ENCODE measurements at places on chromosomes 3 and 15. TPM values are rescaled to one million over a fixed set of nuclear protein-coding genes. Genes with fewer than 3 reads are reported as not detected.

DNA sequence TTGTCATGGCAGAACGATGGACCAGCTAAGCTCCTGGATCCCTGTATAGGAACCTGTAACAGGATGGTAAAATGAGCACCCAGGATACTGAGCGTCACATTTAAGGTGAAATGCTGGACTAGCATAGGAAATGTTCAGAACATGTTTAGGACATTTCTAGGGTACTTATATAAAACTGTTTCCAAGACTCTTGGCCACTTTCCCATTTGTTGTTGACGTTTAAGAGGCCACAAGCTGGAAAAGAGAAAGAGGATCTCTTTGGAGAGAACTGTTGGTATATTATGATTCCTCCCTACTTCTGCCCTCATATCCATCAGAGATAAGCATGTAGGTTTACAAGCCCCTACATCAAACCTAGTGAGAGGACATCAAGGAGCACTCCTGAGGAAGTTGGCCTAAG lies 57.5 kb downstream of the SCN11A start:
- no peaks in the 10 kb centered on the region for H3K27me3 ChIP-seq
- no peak for DNase-seq
- H3K27ac ChIP-seq = no peak overlapping the region
- no peak overlapping the region for H3K4me3 ChIP-seq
- no peaks in the 10 kb centered on the region for H3K4me1 ChIP-seq
- no peaks in the 10 kb centered on the region for H3K36me3 ChIP-seq

TJP1 gene
- polyA plus RNA-seq = 21.3 TPM

- peaks cover 8% of the 10 kb centered on the region for H3K4me1 ChIP-seq
- DNase-seq = no peak
- no peaks in the 10 kb centered on the region for H3K27me3 ChIP-seq
- H3K27ac ChIP-seq = no peak overlapping the region
- H3K4me3 ChIP-seq = no peak overlapping the region
These were observed 38.7 kb downstream of the FMN1 start for GRCh38 chr15:33155691-33156420.

EXOSC7 gene
- polyA plus RNA-seq = 16.2 TPM

DNA sequence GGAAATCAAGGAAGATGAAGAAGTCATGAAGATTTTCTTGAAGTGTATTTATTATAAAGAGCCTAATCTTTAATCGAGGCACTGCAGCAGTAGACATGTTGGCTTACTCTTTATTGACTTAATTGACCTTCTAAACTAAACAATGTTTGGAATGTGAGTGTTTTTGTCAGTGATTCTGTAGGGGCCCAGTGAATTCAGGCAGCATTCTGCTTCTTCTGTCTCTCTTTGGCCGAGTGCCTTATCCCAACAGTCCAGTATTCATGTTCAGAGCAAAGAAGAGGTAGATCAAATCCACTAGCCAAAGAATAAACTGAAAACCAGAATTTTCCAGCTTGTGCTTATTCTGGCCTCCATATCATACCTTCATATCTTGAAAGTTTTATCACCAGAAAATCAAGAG lies 55.7 kb downstream of the RLBP1 start:
- H3K36me3 ChIP-seq = no peaks in the 10 kb centered on the region
- no peak for DNase-seq
- H3K27me3 ChIP-seq = no peaks in the 10 kb centered on the region
- peaks cover 48% of the 10 kb centered on the region for H3K4me1 ChIP-seq
- no peak overlapping the region for H3K4me3 ChIP-seq

GRCh38 chr15:96699871-96700401 lies 369.4 kb downstream of the NR2F2 start:
- DNase-seq = no peak
- H3K4me1 ChIP-seq = peaks cover 6% of the 10 kb centered on the region
- H3K36me3 ChIP-seq = no peaks in the 10 kb centered on the region
- no peak overlapping the region for H3K27ac ChIP-seq
- H3K4me3 ChIP-seq = no peak overlapping the region

LRRC31 gene
- 7.8 TPM for polyA plus RNA-seq

TMCO5A gene
- not detected for polyA plus RNA-seq

DNA sequence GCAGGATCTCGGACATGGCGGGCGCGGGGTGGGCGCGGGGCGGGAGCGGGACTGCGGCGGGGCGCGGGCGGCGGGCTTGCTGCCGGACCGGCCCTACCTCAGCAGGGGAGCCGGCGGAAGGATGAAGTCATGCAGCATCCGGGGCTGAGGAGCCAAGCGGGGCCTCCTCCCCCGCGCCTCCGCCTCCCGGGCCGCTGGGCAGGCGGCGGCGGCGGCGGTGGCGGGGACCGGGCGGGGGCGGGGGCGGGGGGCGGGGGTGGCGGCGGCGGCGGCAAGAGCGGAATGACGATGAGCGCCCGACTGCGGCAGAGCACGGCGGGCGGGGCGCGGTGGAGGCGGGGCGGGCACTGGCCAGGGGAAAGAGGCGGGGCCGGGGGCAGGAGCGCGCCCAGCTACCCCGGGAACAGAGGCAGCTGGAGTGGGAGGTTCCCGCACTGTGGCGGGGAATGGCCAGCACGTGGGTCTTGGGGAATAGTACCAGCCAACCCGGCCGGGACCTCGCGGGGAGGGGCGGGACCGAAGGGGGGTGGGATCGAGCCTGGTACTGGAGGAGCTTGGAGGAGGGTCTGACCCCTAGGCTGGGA lies at the start of gene CAMK2N2:
CAMK2N2 (minus strand) TSS at position 284 of the 584 bp plus-strand sequence; CDS start at position 16, 268 bp downstream.
- DNase-seq = no peak
- H3K36me3 ChIP-seq = no peaks in the 10 kb centered on the region
- H3K4me1 ChIP-seq = peaks cover 33% of the 10 kb centered on the region
- peaks cover 43% of the 10 kb centered on the region for H3K27me3 ChIP-seq
- no peak within 1 kb of the TSS for H3K4me3 ChIP-seq
- no peak within 1 kb of the TSS for H3K27ac ChIP-seq

- no peaks in the 10 kb centered on the region for H3K4me1 ChIP-seq
- H3K27me3 ChIP-seq = no peaks in the 10 kb centered on the region
- no peak overlapping the region for H3K4me3 ChIP-seq
- no peaks in the 10 kb centered on the region for H3K36me3 ChIP-seq
- no peak for DNase-seq
These were observed 14.0 kb upstream of the PIAS1 start for GRCh38 chr15:68040144-68040543.

DCLK3 gene
- 0.23 TPM for polyA plus RNA-seq

DNA sequence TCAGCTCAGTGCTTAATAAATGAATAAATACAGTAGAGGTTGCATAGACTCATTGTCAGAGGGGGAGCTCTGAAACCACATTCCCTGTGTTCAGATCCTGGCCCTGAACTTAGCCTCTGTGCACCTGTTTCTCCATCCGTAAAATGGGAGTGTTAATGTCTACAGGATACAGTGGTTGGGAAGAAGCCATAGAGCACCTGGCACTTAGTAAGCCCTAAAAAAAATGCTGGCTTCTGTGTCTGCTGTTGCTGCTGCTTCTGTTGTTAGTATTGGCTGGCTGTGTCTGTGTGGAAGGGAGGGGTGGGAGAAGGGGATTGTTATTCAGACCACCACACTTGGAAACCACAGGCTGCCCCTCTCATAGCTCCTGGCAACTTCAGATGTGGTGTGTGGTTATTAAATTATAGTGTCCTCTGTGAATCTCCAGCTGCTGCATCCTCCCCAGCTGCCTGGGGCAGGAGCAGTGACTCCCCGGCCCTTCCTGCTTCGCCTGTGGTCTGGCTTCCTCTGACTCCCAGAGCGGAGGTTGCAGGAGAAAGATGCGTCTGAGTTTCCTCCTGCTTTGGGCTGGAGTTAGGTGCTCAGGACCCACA lies 31.0 kb downstream of the FGD5 start:
- no peaks in the 10 kb centered on the region for H3K27me3 ChIP-seq
- peaks cover 5% of the 10 kb centered on the region for H3K4me1 ChIP-seq
- H3K36me3 ChIP-seq = no peaks in the 10 kb centered on the region
- no peak overlapping the region for H3K4me3 ChIP-seq
- peak overlapping the region; percentile 18 for H3K27ac ChIP-seq

TM4SF4 gene
- 5.8 TPM for polyA plus RNA-seq

DNA sequence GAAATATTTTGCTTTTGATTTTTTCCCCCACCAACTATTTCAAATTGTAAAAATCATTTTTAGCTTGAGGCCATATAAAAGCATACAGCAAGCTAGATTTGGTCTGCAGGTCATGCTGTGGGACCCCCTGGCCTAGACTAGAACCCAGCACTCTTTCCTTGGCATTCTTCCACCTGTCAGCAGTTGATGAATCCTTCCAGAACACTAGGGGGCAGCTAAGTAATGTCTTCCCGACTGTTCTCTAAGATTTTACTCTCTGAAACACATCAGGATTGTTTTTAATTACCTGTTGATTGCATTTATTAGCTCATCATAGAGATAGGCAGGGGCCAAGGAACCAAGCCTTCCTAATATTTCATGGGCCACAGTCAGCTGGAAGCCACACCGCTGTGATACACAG lies 174.5 kb downstream of the CACNA1D start:
- DNase-seq = no peak
- no peak overlapping the region for H3K27ac ChIP-seq
- H3K4me3 ChIP-seq = no peak overlapping the region
- H3K4me1 ChIP-seq = no peaks in the 10 kb centered on the region
- H3K27me3 ChIP-seq = no peaks in the 10 kb centered on the region

PLA2G4D gene
- 0.31 TPM for polyA plus RNA-seq

SLCO3A1 gene
- polyA plus RNA-seq = 2.4 TPM

- no peak overlapping the region for H3K4me3 ChIP-seq
- DNase-seq = no peak
- H3K27me3 ChIP-seq = no peaks in the 10 kb centered on the region
- H3K36me3 ChIP-seq = no peaks in the 10 kb centered on the region
- H3K4me1 ChIP-seq = peaks cover 18% of the 10 kb centered on the region
These were observed 172.4 kb upstream of the SLC2A2 start for GRCh38 chr3:171198781-171199472.

DNA sequence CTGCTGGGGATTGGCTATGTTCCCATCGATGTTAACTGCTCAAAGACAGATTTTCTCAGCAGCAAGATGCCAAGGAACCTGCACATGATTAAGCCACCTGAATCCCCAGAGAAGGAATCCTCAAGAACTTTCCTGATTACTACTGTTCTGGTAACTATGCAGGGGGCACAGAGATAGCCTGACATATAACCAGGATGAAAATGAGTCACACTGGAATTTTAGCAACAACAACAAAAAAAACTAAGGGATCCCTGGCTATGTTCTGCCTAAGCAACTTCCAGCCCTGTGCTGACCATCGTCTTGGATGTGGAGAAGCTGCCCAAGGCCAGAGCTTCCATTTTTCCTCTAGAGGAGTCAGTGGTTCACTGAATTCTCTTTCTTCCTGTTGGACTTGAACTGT lies 13.8 kb downstream of the RIOX2 start:
- no peaks in the 10 kb centered on the region for H3K27me3 ChIP-seq
- H3K27ac ChIP-seq = no peak overlapping the region
- no peak for DNase-seq
- no peak overlapping the region for H3K4me3 ChIP-seq
- peaks cover 8% of the 10 kb centered on the region for H3K36me3 ChIP-seq
- peaks cover 14% of the 10 kb centered on the region for H3K4me1 ChIP-seq

- H3K27ac ChIP-seq = no peak overlapping the region
- peak; percentile 29 for DNase-seq
- no peaks in the 10 kb centered on the region for H3K27me3 ChIP-seq
- no peaks in the 10 kb centered on the region for H3K36me3 ChIP-seq
- peaks cover 4% of the 10 kb centered on the region for H3K4me1 ChIP-seq
- no peak overlapping the region for H3K4me3 ChIP-seq
These were observed 48.5 kb downstream of the ITGA11 start for GRCh38 chr15:68383161-68384074.

DNA sequence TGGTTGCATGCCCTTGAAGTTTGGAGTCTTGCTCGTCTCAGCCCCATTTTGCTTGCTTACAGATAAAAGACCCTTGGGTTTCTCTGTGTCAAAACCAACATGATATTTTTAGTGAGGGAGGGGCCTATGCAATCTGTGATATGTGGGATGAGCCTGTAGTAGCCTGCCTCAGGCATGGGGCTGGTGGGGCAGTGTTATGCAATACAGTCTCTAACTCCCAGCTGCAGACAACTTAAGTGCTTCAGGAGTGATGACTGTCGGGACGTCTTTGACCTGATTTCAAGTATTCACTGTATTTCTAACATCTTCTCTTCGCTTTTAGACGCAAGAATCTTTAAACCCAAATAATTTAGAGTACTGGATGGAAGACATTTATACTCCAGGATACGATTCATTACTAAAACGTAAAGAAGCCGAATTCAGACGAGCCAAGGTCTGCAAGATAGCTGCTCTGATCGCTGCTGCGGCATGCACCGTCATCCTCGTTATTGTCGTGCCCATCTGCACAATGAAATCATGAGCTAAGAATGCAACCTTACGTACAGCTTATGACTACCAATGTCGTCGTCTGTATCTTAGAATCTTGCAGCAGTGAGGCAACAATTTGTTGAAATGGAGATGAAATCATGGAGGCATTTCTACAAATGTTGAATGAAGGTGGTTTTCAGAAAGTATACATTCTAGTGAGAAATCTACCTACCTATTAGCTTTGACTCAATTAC lies 35.9 kb downstream of the MINAR1 start:
- H3K4me1 ChIP-seq = no peaks in the 10 kb centered on the region
- no peaks in the 10 kb centered on the region for H3K27me3 ChIP-seq
- no peaks in the 10 kb centered on the region for H3K36me3 ChIP-seq
- DNase-seq = no peak

DNA sequence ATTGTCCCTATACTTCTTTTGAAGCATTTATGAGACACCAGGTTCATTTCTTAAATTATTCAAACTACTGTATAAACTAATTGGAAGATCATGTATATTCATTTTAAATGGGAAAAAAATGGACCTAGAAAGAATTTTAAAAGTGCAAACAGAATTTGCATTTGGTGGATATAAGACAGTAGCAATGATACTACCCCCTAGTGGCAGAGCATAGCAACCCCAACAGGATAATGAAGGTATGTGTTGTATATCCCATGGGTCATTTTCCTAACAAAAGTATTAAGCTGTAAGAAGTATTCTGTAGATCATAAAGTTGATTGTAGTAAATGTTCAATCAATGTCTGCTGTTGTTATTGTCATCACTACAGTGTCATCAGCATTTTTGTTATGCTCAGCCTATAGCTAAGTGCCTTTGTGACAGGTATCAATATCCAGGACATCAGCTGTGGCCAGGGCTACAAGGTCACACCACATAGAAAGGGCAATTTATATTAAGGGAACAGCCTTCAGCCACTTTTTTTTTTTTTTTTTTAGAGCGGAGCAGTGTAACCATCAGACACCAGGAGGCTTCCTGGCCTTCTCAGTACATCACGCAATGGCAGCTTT lies 175.8 kb downstream of the FOXB1 start:
- no peak overlapping the region for H3K27ac ChIP-seq
- no peaks in the 10 kb centered on the region for H3K4me1 ChIP-seq
- no peaks in the 10 kb centered on the region for H3K36me3 ChIP-seq
- no peak overlapping the region for H3K4me3 ChIP-seq
- no peaks in the 10 kb centered on the region for H3K27me3 ChIP-seq
- DNase-seq = no peak

GRCh38 chr15:80114114-80114513 lies 38.7 kb upstream of the FAH start:
- no peak overlapping the region for H3K4me3 ChIP-seq
- no peaks in the 10 kb centered on the region for H3K27me3 ChIP-seq
- no peak overlapping the region for H3K27ac ChIP-seq
- peaks cover 20% of the 10 kb centered on the region for H3K4me1 ChIP-seq

GRCh38 chr3:38314764-38315487 lies 31.7 kb upstream of the XYLB start:
- no peaks in the 10 kb centered on the region for H3K27me3 ChIP-seq
- no peak for DNase-seq
- no peak overlapping the region for H3K27ac ChIP-seq
- no peaks in the 10 kb centered on the region for H3K36me3 ChIP-seq

- no peaks in the 10 kb centered on the region for H3K27me3 ChIP-seq
- H3K4me3 ChIP-seq = no peak overlapping the region
- peaks cover 21% of the 10 kb centered on the region for H3K4me1 ChIP-seq
- no peak for DNase-seq
- H3K36me3 ChIP-seq = no peaks in the 10 kb centered on the region
These were observed 9.5 kb downstream of the PDE8A start for GRCh38 chr15:84991014-84991712.

IL16 gene
- polyA plus RNA-seq = 52.8 TPM

ITGB5 gene
- polyA plus RNA-seq = 15.0 TPM
